GM20000 (cell line): ENCODE measurements at places on chromosomes 7 and 10.

DNA sequence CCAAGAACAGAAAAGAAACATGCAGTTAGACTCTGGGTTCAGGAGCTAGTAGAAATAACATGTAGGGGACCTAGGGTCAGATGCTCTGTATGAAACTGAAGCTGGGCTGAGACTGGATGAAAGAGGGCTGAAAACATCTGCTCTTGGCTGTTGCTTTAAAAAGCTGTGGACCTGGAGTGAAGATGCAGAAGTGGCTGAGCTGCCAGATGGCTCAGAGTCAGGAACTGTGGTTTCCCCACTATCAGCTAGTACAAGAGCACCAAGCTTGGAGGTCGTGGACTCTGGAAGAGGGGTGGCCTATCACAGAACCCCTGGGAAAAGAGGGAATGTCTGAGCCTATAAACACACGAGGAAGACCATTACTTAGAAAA lies 5.9 kb downstream of the ADK start:
- DNase-seq: no peak

DNA sequence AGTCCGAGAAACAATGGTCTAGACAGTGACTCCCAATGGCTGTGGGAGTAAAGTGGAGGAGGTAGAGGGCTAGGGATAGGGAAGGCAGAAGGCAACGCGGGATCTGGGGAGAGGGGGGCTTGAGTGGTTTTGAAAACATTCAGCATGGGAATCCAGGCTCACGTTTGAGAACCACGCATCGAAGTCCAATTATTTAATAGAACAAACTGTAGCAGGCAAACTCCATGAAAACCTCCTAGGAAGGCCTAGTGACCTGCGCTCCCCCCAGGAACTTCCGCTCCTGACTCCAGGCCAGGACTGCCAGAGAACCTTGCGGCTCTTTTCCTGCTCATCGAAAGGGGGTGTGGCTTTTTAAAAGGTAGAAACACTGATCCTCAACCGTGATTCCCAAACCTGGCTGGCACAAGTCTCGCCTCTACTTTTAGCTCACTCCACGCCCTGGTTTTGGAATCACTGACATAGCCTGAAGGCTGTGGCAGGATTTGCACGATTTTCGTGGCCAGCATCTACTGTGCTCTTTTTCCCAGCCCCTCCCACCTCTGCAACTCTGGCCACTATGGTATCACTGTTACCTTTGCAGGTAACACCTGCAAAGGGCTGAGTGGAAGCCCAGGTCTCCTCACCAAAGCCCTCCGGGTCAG lies 43.4 kb downstream of the MYOF start:
- DNase-seq: no peak

DNA sequence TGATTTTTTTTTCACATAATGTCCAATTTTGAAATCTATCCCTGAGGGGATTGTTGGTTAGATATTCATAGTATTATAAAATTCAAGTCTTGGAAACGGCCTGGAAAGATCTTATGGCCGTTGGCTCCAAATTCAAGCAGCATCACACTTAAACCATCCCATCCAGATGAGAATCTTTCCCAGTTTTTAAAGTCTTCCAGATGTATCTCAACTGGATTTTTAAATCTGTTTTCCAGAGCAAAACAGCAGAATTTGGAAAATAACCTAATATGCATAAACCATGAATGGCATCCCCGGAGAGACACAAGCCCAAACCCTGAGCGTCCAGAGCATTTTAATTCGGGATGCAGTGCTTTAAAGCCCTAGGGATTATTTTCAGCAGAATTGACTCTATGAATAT lies 208.2 kb upstream of the PRKCQ start:
- DNase-seq: no peak

- peak; percentile 50 for DNase-seq
Measured at GRCh38 chr7:4683884-4684565, 1.9 kb downstream of the FOXK1 start.

DNA sequence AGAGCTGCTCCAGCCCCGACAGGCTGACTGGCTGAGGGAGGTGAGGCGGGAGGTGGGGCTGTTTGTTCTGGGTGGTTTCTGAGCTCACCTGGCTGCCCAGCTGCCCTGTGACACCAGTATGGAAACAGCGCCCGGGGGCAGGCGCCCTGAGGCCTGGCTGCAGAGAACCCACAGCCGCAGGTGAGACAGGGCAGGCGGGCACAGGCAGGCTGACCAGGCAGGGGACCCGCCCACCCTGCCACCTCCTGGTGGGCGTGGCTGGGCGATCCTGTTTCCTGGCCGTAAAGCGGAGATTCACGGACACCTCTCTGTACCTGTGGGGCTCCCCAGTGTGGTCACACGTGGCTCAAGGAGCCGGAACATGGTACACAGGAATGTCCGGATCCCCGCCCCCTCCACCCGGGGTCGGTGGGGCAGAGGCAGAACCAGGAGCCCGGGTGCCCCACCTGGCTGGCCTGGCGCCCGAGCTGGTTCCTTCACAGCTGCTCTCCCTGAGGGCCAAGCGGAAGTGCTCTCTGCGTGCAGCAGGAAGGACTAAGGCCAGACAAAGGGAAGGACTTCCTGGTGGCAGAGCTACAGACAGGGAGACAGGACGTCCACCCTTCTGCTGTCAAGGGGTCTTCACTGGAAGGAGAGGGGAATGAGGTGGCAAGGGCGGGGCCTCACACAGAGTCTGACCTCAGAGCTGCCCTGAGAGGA lies 3.9 kb downstream of the MICALL2 start:
- DNase-seq: no peak

GRCh38 chr10:43196131-43196980 lies 58.1 kb downstream of the CSGALNACT2 start:
- DNase-seq: peak; percentile 6

GRCh38 chr7:66202441-66202840 lies 2.7 kb upstream of the TPST1 start:
- DNase-seq: no peak

DNA sequence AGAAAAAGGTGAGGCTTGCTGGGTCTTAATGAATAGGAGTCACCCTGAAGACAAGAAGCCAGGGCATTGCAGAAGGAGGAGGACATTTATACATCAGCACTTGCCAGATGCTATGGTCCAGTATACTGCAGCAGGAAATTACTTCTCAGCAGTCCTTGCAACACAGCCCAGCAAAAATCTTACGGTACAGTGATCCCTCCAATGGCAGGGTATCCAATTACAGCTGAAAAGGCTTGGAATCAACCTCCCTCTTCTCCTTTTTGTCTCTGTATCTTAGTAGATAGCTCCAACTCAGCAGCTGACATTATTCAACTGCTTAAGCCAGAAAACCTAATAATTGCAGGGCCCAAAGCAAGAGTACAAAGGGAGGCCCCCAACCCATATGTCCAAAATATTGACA lies 128.3 kb upstream of the COBL start:
- no peak for DNase-seq

- DNase-seq: no peak
Measured at GRCh38 chr7:52749880-52750279, 285.6 kb upstream of the POM121L12 start.

GRCh38 chr10:107033799-107034422 lies 130.6 kb downstream of the SORCS1 start:
- DNase-seq: no peak

- no peak for DNase-seq
Measured at GRCh38 chr10:14602807-14603533, 171.7 kb downstream of the FAM107B start.

GRCh38 chr7:46165276-46165675 lies 244.2 kb upstream of the IGFBP3 start:
- no peak for DNase-seq

DNA sequence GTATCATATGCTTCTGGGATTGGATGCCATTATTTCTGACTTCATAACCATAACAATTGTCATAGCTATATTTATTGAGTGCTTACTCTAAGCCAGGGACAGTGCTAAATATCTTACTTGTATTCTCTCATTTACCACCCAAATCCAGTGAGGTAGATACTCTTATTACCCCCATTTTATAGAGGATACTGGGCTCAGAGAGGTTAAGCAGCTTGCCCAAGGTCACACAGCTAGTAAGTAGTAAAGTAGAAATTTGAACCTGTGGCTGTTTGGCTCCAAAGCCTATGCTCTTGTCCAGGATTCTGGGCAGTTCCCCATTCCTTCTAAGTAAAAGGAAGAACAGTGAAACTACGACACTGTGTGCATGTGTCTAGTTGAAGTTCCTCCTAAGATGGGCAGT lies 56.5 kb downstream of the COL13A1 start:
- DNase-seq: no peak

- no peak for DNase-seq
Measured at GRCh38 chr10:79442171-79443040, 3.0 kb downstream of the ZCCHC24 start.

DNA sequence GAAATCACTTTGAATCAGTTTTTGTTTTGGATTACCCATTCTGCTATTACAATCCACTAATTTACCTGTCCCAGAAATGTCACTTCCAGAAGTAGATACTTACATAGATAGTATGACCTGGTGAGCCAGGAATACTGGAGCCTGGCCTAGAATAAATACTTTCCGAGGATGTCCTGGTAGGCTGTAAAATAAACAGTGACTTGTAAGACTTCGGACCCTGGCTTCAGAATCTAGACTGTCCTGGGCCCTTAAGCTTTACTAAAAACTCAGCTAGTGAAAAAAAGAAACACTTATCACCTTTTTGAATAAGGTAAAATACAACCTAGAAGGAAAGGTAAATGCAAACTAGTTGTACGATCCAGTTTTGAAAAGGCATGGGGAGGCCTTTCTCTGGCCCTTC lies 69.5 kb upstream of the AFAP1L2 start:
- no peak for DNase-seq

GRCh38 chr10:43900571-43900970 lies 251.9 kb upstream of the ZNF32 start:
- no peak for DNase-seq

DNA sequence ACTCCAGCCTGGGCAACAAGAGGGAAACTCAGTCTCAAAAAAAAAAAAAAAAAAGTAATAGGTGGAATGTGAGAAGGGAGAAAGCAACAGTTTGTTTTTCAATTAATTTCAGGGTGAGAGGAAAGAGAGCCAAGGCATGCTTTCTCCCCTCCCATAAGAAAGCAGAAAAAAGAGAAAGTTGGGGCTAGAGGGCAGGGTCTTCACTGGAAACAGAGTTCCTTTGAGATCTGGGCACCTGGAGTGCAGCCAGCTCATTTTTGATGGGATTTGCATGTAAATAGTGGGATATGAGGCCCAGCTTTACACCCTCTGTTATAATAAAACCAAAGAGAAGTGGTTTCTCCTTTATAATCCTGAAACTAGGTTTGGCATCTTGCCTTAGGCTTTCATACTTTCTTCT lies 13.8 kb upstream of the STOX1 start:
- no peak for DNase-seq

DNA sequence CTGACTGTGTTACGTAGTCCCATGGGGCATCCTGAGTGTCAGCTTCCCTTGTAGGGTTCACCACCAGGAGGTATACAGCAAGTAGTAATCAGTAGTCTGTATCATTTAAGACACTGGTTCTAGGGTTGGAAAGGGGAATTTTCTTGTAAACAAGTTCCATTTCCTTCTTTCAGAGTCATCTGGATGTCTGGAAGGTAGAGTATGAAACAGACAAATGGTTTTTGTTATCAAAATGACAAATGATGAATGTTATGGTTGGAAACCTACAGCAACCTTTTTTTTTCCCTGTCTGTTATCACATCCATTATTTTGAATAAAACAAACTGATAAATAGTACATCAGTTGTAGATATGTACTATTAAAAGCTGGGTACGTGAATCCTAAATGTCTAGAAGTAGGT lies 19.1 kb downstream of the SEMA3A start:
- no peak for DNase-seq

DNA sequence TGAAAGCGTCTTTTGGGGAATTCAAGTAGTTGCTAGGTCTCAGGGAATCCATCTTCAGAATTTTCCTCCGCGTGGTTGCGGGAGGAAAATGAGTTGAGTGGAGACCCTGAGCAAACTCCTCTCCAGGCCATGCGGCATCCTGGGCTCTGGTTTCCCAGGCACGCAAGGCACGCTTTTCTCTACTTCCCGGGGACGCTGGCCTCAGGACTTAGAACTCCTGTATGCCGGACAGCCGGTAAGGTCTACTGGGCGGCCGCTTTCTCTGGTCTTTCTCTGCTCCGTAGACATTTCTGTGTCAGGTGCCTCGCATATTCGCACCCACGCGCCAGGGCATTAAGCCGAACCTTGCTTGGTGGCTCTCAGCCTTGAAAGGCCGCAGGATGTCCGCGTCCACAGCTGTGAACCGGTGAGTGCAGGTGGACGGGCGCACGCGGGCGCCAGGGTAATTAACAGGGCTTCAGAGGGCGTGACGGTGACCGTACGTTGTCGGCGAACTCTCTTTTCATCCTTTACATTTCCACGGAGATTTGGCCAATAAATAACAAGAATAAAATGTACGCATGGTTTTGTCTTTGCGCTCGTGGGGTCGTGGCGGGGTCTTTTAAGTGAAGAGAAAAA lies 992 bp upstream of the RBM20 start:
- no peak for DNase-seq

DNA sequence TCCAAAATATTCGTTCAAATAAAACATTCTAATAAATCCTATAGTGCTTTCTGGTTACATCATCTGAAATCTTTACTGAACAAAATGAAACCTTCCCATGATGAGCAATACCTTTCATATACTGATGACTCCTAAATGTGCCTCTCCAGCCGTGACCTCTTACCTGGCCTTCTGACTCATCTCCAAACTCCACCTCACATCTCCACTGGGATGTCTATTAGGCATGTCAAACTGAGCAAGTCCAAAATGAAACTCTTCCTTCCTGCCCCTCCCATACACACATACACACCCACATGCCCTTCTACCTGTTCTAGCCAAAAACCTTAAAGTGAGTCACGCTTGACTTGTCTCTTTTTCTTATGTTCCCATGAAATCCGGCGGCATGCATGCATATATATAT lies 22.9 kb downstream of the GSAP start:
- DNase-seq: peak; percentile 67

GRCh38 chr10:46556515-46557318 lies at the start of gene GPRIN2:
Gene GPRIN2, minus strand, starts transcription at chr10:46556658. Its CDS starts 5,922 bp downstream, at chr10:46550736.
- DNase-seq: no peak

GRCh38 chr10:24574161-24574560 lies 149.5 kb downstream of the ARHGAP21 start:
- DNase-seq: no peak

DNA sequence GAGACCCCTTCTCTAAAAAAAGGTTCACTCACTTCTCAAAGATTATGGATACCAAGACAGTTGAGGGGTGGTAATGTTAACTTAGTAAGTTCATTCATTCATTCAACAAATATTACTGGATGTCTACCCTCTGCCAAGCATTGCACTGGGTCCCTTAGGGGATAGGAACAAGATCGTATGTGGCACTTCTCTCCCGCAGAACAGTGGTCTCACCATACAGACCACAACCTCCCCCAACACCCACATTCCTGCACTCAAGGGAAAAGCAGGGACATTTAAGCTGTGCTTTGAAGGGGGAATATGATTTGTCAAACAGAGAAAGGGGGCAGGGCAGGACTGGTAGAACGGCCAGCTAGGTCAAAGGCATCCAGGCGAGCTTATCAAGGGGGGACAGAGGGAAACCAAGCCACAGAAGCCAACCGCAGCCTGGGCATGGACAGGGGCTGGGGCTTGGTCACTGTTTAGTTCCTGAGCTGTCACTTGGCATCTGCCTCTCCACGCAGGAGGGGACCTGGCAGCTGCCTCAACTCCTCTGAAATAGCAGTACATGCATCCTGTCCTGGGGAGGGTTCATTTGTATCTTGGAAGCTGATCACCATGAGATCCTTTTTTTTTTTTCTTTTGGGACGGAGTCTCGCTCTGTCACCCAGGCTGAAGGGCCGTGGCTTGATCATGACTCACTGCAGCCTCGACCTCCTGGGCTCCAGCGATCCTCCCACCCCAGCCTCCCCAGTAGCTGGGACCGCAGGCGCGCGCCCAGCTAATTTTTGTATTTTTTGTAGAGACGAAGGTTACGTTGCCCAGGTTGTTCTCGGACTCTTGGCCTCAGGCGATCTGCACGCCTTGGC lies 949 bp upstream of the CLIP2 start:
- DNase-seq: no peak

- DNase-seq: peak; percentile 94
Measured at GRCh38 chr10:102395400-102396316, at the start of gene NFKB2. Gene NFKB2, plus strand, starts transcription at chr10:102395705. Its CDS starts 255 bp downstream, at chr10:102395960.
